ENCODE measurements at places on chromosomes 12 and 14.

- no peak for DNase-seq
These were observed 24.7 kb upstream of the GPR132 start for GRCh38 chr14:105089746-105090492.

- no peak for DNase-seq
These were observed 114.5 kb downstream of the PTPRR start for GRCh38 chr12:70806043-70806442.

DNA sequence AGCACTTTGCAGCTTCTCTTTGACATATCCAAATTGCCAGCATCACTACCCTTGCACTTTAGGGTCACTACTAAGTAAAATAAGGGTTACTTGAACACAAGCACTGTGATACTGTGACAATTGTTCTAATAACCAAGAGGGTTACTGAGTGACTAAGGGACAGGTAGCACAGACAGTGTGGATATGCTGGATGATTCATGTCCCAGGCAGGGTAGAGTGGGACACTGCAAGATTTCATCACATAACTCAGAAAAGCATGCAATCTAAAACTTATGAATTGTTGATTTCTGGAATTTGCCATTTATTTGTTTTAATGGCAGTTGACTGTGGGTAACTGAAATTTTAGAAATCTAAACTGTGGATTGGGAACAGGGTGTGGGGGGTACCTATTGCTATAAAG lies 218.8 kb downstream of the KITLG start:
- DNase-seq: no peak

GRCh38 chr14:23660290-23661226 lies 24.4 kb downstream of the DHRS2 start:
- no peak for DNase-seq

- DNase-seq: peak; percentile 67
These were observed 63.8 kb downstream of the FBXO33 start for GRCh38 chr14:39368261-39368959.

- DNase-seq: no peak
These were observed 32.1 kb upstream of the TXNRD1 start for GRCh38 chr12:104183443-104183842.

DNA sequence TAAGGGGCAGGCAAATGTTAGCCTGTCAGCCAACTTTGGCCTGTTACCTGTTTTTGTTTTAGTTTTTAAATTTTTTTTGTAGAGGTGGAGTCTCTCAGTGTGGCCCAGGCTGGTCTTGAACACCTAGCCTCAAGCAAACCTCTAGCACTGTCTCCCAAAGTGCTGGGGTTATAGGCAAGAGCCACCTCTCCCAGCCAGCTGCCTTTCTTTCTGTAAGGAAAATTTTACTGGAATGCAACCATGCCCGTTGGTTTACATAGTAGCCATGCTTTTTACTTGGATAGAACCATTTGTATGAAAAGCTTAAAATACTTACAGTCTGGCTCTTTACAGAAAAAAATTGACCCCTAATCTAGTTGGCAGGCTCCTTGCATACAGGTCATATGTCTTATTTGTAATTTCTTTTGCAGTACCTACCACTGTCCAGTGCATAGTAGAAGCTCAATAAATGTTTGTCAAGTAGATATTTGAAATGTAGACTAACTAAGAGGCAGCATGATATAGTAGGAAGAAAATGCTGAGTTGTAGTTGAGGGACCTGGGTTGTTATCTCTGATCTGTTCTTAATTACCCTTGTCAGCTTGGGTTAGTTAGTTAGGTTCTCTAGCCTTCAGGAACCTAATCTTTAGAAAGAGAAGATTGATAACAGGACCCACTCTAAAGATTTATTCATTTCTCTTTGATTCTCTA lies 4.7 kb downstream of the MDM2 start:
- peak; percentile 56 for DNase-seq

DNA sequence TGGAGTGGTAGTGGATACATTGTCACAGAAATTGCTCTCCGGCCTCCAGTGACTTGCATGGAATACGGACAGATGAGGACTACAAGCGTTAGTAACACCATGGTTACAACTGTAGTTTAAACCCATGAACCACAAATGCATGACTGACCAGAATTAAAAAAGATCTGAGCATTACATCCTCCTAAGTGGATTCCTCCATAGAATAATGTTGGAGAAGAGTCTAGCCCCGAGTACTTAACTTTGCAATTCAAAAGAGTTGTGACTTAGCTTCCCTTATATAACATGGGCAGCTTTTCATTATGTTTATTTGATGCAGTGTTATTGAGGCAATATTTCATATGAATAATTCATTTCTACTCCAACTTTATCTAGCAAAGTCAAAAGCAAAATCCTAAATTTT lies 457.2 kb upstream of the TMPO start:
- DNase-seq: no peak

- no peak for DNase-seq
These were observed 774.9 kb upstream of the NOVA1 start for GRCh38 chr14:27372771-27373170.

- no peak for DNase-seq
These were observed 20.0 kb upstream of the KDM2B start for GRCh38 chr12:121600702-121601336.

DNA sequence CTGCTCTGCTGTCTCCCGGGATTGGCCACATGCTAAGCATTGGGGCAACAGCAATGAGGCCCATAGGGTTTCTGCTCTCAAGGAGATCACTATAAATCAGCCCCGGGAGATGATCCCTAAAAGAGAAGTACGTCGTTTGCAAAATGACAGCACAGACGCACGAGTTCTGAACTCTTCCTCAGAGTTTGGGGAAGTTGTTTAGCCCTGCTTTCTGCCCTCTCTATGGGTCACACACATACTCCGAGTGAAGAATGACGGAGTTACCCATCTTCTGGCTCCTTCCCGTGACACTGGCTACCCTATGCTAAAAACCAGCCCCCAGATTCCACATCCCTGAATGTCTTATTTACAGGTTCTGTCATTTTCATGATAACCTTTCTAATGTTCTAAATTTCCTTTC lies 258.0 kb upstream of the PLEKHG7 start:
- no peak for DNase-seq

- no peak for DNase-seq
These were observed 97.6 kb downstream of the GCH1 start for GRCh38 chr14:54805070-54805444.

- DNase-seq: peak; percentile 20
These were observed 100.7 kb downstream of the LRRK2 start for GRCh38 chr12:40325349-40325960.

DNA sequence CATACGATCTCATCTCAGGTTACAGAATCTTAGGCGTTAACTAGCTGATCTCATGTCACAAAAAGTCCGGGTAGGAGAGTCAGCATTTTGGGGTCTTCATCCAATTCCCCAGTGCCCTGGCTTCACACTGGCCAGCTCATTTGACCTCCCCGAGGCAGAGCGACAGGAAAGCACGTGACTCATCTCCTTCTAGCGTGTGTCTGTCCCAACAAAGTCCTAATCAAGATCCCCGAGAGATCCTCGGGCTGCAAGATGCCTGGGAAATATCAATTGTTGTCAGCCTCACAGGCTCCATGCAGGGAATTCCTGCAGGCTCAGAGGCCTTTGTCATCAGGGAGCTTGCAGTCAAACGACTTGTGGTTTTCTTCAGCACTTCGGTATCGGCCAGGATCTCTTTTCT lies 57.5 kb downstream of the ZNF664 start:
- no peak for DNase-seq

DNA sequence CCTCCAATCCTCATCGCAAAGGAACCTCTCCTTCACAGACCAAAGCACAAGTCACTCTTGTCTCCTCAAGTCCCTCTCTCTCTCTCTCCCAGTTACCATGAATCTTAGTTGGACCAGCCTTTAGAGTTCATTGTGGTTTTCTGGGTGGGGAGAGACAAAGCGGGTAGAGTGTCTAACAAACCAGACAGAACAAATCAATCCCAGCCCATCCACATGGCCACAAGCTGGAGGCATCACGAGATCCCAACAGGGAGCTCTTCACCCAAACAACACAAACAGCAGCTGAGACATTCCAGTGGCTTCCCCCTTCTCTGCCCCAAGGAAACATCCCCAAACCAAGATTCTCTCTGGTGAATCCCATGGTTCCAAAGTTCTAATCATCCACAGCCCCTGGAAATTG lies 22.4 kb downstream of the ACTN1 start:
- DNase-seq: no peak

DNA sequence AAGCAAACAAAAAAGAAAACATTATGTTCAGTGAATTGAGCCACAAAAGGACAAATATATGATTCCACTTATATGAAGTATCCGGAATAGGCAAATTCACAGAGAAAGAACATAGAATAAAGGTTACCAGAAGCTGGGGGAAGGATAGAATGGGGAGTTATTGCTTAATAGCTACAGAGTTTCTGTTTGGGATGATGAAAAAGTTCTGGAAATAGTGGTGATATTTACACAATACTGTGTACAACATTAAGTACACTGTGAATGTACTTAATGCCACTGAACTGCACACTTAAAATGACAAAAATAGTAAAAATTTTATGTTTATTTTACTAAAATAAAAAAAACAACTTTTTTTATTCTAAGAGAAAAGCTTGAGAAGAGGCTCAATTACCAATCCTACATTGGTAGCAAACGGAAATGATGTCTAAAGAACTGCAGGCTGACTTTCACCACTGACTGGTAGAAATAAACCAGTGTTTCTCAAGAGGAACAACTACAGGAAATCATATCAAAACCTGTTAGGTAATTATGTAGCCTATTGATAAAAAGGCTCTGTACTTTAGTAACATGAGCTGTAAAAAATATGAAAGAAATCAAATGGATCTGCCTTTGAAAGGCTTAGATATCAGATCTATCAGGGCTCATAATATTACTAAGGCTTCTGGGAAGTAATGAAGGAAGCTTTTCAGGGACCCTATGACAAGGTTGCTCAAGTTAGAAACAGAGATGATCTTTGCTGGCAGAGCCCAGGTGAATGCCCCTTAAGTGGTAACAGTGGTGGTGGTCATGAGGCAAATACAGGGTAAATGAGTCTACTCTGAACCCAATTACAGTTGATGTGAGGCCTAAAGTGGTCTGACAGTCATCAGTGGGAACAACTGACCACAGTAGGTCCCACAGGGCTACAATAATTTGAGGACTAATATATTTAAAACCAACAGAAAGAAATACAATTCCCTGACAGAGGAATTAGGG lies 41.3 kb downstream of the BAZ1A start:
- DNase-seq: no peak

DNA sequence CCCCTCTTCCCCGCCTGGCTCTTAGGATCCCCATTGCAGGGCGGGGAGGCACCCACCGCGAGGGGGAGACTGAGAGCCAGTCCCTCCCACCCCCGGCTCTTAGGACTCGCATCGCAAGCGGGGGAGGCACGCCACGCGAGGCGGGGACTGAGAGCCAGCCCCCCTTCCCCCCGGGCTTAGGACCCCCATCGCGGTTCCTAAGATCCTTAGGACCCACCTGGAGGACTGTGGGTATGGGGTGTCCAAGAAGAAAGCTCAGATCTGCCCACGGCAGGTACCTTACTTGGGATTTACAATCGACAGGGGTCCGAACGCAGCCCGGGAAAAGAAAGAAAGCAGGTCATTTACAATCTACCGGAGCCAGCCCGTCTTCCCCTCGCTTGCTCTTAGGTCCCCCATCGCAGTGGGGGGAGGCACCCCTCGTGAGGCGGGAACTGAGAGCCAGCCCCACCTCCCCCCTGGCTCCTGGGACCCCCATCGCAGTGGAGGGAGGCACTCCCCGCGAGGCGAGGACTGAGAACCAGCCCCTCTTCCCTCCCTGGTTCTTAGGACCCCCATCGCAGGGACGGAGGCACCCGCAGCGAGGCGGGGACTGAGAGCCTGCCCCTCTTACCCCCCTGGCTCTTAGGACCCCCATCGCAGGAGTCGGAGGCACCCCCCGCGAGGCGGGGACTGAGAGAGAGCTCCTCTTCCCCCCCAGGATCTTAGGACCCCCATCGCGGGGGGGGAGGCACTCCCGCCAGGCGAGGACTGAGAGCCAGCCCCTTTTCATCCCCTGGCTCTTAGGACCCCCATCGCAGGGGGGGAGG lies 43.7 kb downstream of the DDX11 start:
- DNase-seq: peak; percentile 45

DNA sequence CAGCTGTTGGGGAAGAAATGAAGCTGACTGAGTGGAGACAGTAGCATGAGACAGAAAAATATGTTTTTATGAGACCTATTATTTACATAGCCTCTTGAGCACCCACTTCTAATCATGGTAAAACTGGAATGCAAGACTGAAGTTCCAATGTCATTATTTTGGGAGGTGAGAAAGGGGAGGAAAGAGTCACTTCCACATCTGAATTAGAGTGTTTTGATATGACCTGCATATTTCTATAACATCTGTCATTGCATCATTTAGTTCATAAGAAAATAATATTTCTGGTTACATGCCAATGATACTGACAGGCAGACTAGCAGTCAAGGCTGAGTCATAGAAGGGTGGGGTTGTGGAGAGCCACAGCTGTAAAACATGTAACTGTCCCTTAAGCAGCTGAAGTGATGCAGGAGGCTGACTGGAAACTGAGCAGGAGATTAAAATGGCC lies 26.7 kb downstream of the NTN4 start:
- peak; percentile 86 for DNase-seq

GRCh38 chr12:33438025-33438772 lies 1.4 kb downstream of the SYT10 start:
- DNase-seq: no peak

DNA sequence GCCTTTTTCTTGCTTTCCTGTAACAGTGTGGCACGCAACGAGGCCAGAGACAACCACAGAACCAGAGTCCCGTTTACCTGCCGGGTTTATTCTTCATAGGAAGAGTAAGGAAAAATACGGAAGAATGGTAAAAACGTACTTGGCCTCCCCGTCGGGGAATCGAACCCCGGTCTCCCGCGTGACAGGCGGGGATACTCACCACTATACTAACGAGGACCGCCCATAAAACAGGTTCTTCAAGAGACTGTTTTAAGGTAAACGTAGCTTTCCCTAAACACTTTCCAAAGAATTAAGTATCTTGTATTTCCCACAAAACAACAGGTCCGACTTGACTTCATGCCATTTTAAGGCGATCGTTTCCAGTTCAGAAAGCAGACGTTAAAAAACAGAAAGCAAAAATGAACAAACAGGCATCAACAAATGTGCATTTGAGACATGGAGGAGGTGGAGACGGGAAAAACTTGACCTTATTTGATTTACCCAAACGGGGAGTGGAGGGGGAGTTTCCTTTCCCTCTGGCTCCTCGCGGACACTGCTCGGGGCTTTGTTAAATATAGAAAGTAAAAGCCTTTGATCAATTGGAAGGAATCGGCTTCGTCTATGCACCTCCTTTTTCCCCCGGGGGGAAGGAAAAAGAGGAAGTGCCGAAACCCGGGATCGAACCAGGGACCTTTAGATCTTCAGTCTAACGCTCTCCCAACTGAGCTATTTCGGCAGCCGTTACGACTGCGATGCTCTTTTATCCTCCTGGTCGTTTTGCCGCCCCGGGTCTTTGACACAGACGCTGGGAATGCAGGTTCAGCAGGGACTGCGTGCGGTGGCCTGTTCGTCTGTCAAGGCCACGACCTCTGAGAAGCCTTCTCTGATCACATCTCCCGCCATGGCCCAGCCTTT lies 13.0 kb upstream of the UBC start:
- DNase-seq: no peak
